Fibroblast of the conjunctiva (primary cell): ENCODE measurements at places on chromosomes 1 and 21.

GRCh38 chr1:151843398-151843797 lies 3.8 kb upstream of the C2CD4D start:
- DNase-seq: no peak

GRCh38 chr1:220747437-220748088 lies 559 bp upstream of the MTARC2 start:
- no peak for DNase-seq

DNA sequence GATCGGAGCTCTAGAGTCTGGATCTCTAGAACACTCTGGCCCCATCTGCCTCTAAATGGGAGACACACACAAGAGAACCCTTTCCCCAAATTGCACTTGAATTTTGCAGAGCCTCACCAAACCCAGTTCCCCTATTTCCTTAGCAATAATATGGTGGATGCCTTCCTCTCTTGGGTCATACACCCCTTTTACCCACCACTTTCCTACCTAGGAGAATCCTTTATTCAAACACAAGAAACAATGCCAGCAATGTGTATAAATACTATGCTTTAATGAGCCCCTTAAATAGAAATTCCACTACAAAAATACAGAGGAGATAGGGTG lies 760 bp upstream of the SF3B4 start:
- no peak for DNase-seq

DNA sequence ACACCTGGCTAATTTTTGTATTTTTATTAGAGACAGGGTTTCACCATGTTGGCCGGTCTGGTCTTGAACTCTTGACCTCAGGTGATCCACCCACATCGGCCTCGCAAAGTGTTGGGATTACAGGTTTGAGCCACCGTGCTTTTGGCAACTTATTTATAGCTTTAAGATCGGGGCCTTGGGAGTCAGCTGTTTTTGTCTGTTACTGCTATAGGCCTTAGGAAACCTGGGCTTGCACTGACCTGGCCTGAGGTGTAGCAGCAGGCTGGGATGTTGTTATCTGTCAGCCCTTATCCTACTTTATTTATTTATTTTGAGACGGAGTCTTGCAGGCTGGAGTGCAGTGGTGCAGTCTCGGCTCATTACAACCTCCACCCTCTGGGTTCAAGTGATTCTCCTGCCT lies 11.4 kb downstream of the SZRD1 start:
- DNase-seq: no peak

- DNase-seq: no peak
These were observed 6.6 kb downstream of the PIGV start for GRCh38 chr1:26794391-26794790.

DNA sequence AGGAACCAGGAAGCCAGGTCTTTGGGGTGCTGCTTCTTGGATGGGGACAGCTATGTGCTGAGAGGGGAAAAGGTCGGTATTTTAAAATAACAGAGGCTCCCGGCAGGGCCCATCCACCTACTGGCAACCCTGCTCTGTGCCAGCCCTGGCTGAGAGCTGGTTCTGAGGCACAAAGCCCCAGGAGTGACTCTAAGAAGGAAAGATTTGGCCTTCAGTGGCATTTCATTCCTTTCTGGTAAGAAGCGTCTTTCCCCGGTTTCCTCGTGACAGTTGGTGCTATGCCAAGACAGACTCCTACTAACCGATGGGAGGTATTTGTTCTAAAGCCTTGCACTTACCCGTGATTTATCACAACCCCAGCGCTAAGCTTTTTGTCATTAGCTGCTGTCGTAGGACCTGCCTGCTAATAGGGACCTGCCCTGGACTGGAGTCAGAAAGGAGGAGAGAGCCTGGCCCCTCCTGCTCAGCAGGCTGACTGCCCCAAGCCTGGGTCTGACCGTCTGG lies 123.1 kb upstream of the ADAR start:
- DNase-seq: no peak

DNA sequence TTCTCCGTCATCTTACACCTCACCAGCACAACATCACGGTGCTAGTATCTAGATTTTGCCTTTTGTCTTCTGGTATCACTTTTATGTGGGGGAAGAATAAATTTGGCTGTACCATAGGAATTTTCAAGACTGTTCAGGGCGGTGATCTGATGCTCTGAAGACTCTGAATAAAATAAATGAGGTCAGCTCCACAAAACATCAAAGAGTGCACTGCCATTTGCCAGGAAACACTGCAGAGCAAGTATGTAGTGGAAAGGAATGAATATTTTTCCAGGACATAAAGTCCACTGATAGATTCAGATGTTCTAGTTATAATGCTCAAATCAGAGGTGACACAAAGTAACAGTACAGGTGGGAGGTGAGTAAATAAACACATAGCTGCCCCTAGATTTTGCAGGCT lies 56.3 kb downstream of the ZP4 start:
- DNase-seq: no peak

- no peak for DNase-seq
These were observed 12.3 kb downstream of the FAM3B start for GRCh38 chr21:41328660-41329607.

DNA sequence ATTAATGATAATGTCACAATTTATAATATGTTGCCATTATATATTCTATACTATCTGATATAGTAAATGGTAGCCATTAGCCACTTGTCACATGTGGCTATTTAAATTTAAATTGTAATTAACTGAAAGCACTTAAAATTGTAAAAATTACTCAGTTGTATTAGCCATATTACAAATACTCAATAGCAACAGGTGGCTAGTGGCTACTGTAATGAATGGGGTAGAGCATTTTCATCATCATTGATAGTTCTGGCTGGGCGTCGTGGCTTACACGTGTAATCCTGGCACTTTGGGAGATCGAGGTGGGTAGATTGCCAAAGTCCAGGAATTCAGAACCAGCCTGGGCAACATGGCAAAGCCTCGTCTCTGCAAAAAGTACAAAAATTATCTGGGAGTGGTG lies 16.5 kb downstream of the ZBTB37 start:
- no peak for DNase-seq

DNA sequence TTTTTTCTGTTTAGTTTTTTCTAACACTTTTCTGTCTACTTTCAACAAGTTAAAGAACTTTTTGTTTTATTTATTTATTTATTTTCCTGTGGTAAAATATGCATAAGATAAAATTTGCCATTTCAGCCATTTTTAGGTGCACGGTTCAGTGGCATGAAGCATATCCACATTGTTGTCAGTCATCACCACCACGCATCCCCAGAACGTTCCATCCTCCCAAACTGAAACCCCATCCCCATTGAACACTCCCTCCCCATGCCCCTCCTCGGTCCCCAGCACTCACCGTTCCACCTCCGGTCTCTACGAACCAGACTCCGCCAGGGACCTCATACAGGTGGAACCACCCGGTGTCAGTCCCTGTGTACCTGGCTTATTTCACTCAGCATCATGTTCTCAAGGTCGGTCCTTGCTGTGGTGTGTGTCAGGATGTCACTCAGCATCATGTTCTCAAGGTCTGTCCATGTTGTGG lies 118.1 kb downstream of the SIK1 start:
- DNase-seq: no peak

DNA sequence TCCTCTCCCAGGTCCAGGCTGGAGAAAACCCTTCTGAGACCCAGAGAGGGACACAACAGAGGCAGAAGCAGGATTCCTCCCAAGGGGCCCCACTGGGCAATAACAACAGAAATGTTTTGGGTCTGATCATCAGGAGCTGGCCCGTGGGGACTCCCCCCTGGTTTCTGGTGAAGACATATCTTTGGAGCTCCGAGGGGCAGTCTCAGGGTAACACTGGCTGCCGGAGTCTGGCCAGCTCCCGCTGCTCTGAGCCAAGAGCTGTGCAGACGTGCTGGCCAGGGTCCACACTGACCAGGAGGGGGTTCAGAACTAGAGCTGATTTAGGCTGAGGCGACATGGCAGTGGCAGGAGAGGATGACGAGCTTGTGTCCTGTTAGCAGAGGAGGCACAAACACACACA lies 13.1 kb downstream of the ECE1 start:
- no peak for DNase-seq

- DNase-seq: peak; percentile 62
These were observed 24.5 kb downstream of the SSX2IP start for GRCh38 chr1:84665703-84666317.

DNA sequence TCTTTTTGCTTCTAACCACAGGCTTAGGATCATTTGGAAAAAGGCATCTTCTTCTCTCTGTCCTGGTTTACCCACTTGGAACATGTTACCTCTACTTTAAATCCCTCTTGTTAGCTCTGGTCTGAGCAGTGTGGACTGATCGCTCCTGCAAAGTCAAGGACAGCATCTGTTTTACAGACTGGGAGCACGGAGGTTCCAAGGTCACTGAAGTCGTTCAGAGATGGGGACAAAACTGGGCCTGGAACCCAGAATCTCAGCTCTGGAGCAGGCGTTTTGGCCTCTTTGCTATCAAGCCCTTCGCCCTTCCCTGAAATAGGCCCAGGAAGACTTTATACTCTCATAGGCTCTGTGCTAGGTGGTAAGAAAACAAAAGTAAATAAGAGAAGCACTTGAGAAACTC lies 11.3 kb upstream of the MUTYH start:
- no peak for DNase-seq

- no peak for DNase-seq
These were observed 5.1 kb downstream of the PARP1 start for GRCh38 chr1:226402739-226403165.

- no peak for DNase-seq
These were observed 139.1 kb upstream of the FMN2 start for GRCh38 chr1:239952348-239953308.

GRCh38 chr1:201184307-201185122 lies 6.1 kb upstream of the IGFN1 start:
- DNase-seq: peak; percentile 68

DNA sequence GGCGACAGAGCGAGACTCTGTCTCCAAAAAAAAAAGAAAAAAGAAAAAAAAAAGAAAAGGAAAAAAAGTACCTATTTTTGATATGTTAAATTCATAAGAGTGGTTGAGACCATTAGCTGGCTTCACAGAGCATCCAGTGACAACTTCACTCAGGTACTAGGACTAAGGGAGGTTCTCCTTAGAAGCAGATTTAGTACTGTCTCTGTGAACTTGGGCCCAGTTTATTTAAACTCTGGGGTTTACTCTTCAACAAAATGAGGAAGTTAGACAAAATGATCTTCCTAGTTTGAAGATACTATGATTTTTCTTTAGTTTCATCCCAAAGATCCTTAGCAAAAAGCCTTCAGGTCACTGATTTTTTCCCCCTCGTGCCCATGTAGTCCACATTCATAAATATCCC lies 21.2 kb downstream of the MACO1 start:
- no peak for DNase-seq

GRCh38 chr1:233689017-233689747 lies 75.3 kb downstream of the KCNK1 start:
- DNase-seq: no peak

GRCh38 chr1:58460469-58460868 lies 86.1 kb downstream of the OMA1 start:
- no peak for DNase-seq

GRCh38 chr1:71785450-71785849 lies 496.9 kb downstream of the NEGR1 start:
- no peak for DNase-seq
